SHP77 treated with DMSO at 0.1 percent for 48 hours (cell line): ENCODE measurements at places on chromosomes 13 and 19.

DNA sequence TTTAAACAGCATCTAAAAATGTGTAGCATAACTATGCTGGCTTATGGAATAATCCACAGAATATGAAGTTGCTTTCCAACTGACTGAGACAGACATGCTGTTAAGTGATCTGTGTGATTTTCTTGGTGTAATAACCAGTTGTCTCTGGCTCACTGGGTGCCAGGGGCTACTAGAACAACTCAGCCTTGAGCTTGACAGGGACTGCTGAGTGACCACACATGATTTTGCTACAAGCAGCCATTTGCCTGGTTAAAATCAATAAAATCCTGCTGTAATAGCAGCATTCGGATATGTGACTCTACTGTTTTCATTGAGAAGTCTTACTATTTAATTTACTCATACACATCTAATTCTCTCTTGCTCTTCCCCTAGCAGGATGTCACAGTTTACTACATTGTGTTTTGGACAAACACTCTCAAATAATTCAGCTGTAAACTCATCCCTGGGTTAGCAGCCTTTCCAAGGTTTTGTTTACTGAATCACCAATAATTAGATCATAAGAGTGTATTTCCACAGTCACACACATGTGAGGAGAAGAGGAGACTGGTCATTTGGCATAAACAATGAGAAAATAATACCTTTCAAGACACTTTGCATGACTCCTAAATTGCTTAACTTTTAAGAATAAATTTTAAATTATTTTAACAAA lies 426.2 kb downstream of the PCDH9 start:
- DNase-seq = no peak

GRCh38 chr19:34808566-34808965 lies 35.6 kb upstream of the ZNF599 start:
- DNase-seq = no peak

DNA sequence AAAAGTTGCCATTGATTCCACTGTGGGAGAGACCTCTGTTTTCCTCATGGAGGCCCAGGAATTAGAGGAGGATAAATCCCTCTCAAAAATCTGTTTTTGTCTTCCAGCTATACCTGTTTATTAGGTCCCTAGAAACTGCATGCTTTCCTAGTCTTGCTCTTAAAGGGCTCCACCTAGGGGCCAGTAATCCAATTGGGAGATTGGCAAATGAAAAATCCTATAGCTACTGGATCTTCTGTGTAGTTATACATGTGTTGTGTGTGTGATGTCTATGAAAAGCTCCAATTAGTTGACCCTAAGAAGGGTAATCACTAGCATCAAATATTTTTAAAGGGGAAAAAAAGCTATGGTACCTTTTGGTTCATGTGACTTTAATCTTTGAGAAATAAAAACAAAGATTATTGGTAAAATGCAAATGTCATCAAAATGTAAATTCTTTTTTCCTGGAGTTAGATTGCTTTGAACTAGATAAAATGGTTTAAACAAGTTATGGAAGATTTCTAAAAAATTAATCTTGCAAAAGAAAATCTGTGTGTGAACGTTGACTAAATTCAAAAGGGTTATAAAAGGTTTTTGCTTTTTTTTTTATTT lies 63.4 kb upstream of the C1QTNF9B start:
- DNase-seq = peak; percentile 22

DNA sequence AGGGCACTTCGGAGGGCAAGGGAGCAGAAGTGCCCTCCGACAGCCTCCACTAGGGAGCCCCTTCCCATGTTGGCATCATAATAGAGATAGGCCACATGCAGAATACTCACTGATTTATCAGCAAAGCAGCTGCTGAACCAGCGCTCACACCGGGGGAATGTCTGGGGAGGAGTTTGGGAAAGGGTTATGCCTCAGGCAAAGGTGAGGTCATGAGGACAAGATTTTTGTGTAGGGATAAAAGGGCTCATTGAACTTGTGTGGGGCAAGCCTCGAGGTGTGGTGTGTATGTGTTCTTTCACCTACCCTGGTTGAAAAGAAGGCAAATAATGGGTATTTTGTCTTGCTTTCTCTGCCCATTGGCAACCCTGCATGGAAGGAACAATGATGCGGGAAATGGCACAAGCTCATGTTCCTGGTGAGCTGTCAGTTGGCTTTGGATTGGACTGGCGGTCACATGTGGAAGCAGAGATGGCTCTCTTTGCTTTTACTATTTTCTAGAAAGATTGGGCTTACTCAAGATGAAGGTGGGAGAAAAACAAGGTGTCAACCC lies 39.1 kb upstream of the SLC7A9 start:
- no peak for DNase-seq

- peak; percentile 84 for DNase-seq
These were observed 1.5 kb downstream of the MIR17HG start for GRCh38 chr13:91348906-91349435.

GRCh38 chr19:52640916-52641315 lies 2.8 kb upstream of the ZNF83 start:
- DNase-seq = no peak

- no peak for DNase-seq
These were observed 95.0 kb downstream of the ZNF737 start for GRCh38 chr19:20470345-20471135.

DNA sequence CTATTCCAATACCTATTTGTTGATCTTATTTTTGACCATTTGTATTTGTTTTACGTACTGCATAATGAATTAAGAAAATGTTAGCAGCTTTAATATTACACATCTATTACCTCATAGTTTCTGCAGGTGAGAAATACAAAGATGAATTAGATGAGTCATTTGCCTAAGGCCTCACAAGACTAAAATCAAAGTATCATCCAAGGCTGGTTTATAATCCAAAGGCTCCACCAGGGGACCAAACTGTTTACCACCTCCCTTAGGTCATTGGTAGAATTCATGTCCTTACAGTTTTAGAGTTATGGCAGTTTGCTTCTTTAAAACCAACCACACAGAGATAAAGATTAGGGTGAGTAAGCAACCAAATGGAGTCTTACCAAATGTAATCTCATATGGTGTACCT lies 848.1 kb downstream of the SLITRK6 start:
- no peak for DNase-seq

GRCh38 chr19:4081441-4082129 lies 14.9 kb upstream of the ZBTB7A start:
- DNase-seq = no peak

DNA sequence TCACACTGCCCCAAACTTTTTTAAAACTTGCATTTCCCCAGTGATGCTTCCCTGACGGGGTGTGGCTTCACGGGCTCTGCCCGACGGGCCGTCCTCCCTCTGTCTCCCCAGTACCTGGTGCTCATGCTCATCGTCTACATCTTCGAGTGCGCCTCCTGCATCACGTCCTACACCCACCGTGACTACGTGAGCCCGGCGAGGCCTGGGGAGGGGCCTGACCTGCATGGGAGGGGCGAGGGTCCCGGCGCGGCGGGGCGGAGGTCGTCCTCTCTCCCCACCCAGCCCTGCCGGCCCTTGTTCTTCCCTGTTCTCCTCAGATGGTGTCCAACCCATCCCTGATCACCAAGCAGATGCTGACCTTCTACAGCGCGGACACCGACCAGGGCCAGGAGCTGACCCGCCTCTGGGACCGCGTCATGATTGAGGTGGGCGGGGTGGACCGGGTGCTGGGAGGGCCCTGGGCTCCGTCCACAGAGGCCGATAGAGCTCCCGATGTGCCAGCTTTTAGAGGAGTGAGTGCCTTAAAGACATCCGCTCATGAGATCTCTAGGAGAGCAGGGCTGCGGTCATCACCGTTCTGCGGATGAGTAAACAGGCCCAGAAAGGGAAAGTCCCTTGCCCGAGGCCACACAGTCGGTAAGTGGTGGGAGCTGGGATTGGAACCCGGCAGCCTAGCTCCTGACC lies 6.9 kb downstream of the UPK1A start:
- DNase-seq = no peak

- DNase-seq = no peak
These were observed 22.1 kb upstream of the WDR18 start for GRCh38 chr19:961866-962620.

- no peak for DNase-seq
These were observed 33.1 kb upstream of the CEBPA start for GRCh38 chr19:33335446-33335845.

GRCh38 chr13:111020546-111020945 lies 94.6 kb upstream of the ARHGEF7 start:
- DNase-seq = no peak

DNA sequence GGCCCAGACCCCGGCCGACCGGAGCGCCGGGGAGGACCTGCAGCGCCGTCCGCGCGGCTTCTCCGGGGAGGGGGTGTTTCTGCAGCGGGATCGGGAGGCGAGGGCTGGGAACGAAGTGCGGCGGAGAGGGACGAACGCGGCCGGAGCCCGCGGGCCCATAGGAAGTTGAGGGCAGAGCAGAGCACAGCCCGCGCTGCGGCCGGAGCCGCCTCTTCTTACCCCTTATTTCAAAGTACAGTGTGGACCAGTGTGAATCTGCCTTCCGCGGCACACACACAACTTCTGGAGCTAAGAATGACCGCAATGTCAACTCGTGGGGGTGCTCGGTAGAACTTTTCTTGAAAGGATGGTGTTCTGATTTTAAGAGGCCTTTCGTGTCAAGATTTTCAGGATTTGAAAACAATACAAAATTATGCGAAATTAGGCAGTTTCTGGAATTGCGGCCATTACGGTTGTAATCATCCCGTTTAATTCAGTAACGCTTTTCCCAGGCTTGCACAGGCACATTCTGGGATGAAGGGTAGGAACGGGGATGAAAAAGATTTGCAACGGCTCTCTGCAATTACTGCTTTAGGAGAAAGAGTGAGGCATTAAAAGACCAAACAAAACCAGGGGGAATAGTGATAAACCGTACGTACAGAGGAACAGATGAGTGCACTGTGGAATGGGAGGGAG lies 821 bp downstream of the TDRD3 start:
- DNase-seq = no peak

DNA sequence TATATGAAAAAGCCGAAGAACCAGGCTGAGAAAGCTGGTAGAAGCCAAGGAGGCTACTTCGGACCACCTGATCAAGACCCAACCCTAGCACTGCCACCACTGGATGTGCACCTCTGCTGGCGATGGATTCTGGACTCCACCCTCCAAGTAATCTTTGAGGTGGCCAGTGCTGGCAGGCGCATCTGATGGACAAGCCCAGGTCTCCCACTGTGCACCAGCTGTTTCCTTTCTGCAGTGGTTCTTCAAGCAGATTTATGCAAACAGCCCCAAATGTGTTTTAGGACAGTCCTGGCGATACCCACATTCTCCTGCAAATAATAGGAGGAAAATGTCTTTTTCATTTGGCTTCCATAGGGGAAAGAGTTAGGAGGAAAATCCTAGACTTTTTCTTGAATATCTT lies 172.3 kb downstream of the SHISA2 start:
- no peak for DNase-seq

DNA sequence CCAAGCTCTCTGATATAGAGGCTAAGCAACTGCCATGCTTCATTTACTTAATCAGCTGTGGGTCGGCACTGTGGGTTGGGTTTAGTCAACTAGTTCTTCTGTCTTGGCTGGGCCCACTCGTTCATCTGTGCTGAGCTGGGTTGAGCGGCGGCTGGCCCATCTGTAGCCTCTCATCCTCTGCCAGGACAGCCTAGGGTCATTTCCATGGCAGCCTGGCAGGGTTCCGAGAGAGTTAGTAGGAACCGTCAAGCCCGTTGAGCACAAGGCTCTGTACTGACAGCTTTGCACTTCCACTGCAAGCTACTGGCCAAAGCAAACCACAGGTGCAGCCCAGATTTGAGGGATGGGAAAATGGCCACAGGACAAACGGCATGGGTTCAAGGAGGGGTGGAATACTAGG lies 6.6 kb upstream of the ZNF835 start:
- no peak for DNase-seq

DNA sequence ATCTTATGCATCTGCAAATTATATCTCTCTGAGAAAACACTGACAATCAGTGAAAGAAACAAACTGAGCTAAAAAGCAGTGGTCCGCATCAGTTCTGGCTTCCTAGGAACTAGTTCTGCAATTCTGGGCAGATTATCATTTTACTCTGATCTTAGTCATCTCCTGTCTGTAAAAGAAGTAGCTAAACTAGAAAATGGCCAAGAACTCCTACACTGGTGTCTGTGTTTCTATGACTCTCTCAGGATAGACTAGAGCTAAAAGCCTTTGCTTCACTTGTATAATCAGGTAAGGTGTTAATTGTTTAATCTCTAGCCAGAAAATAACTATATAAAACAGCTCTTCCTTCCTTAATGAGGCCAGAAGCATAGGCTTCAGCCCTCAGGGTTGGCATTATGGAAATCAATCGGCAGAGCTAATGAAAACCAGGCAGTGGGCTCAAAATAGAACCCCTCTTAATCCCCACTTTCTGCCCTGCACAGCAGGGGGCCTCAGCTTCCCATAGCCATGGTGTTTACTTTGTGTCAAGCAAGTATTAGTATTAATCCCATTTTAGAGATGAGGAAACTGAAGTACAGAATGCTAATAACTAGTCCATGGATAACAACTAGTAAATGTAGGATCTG lies 459.2 kb downstream of the FGF14 start:
- no peak for DNase-seq

DNA sequence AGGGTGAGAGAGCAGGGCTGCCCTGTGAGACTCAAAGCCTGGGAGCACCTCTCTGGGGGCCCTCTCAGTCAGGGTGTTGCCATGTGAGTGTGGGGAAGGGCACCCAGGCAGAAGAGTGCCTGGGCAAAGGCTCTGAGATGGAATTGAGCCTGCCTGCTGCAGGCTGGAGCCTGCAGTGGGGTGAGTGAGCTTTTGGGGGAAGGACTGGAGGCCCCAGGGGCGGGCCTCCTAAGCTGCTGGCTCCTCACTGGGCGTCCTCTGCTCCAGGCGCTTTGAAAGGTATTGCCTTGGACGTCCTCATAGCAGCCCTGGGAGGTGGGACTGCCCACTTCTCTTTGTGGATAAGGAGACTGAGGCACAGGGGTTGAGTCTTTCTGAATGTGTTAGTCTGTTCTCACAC lies 60.3 kb downstream of the ARHGEF7 start:
- no peak for DNase-seq

DNA sequence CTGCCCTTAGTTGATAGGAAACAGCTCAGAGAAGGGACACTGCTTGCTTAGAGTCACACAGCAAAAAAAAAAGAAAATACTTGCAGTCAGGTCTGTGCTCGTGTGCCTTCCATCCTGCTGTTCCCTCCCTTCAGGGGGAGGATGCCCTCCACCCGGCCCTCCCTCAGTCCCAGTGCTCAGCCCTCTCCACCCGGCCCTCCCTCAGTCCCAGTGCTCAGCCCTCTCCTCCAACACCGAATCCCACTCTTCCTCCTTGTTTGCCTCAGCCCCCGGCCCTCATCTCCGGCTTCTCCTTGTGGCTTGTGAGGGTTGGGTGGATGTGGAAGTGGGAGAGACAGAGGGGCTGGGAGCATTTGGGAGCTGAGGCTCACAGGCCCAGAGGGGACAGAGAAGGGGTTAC lies 5.8 kb downstream of the TFPT start:
- no peak for DNase-seq

GRCh38 chr13:107358866-107359265 lies 790.9 kb upstream of the ARGLU1 start:
- no peak for DNase-seq
